GM03348 (cell line): ENCODE measurements at places on chromosomes 5 and 9.

GRCh38 chr5:97838214-97838613 is 655.2 kb upstream of the RIOK2 start:
- DNase-seq = peak; percentile 63

DNA sequence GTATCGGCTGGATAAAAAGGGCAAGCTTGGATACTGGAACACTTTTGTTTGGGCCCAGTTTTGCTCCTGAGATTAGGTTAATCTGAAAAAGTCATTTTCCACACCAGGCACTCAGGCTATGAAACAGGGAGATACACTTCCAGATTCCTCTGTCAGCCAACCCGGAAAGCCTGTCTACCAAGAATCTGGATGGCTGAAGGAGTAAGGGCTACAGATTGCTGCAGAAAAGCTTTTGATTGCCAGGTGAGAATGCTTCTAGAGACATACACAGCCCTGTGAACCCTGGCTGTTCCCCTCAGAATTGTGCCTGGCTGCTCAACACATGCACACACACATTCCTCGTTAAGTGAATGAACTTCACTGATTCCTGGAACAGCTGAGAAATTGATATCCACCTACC is 114.4 kb downstream of the PSD2 start:
- DNase-seq = no peak

- peak; percentile 48 for DNase-seq
These were observed 224.3 kb downstream of the GRIA1 start for GRCh38 chr5:153714798-153715197.

DNA sequence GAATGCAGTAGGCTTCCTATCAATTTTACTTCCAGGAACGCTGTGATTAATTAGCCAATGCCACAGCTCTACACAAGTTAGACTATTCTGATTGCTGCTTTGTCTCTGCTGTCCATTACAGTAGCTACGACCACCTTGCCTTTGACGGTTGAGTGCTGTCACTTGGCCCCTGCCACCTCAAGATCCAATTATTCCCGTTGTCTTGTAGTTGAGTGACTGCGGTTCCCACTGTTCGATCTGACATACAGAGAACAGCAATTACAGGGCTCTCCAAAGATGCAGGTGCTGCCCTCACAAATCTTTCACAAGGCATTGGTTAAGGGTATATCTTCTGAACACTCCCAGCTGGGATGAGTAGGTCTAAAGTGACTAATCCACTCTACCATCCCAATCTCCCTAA is 393.4 kb upstream of the KIF2A start:
- DNase-seq = no peak

- DNase-seq = no peak
These were observed 1.1 kb downstream of the RUSC2 start for GRCh38 chr9:35490910-35491465.

DNA sequence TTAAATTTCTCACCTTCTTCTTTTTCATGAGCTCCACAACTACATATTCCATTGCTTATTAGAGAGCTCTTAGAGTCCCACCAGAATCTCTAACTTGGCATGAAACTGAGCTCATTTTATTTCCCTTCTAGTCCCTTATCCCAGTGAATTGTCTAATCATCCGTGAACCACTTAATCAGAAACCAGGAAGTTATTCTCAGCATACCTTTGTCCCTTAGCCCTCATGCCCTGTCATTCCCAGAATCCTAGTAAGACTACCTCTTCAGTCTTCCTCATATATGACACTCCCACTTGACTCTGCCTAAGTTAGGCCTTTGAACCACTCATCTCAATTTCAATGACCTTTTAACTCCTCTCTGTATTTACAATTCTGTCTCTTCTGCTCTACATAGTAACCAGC is 93.0 kb upstream of the PAPPA start:
- DNase-seq = no peak

GRCh38 chr5:2000591-2000990 is 117.9 kb upstream of the IRX4 start:
- DNase-seq = no peak

DNA sequence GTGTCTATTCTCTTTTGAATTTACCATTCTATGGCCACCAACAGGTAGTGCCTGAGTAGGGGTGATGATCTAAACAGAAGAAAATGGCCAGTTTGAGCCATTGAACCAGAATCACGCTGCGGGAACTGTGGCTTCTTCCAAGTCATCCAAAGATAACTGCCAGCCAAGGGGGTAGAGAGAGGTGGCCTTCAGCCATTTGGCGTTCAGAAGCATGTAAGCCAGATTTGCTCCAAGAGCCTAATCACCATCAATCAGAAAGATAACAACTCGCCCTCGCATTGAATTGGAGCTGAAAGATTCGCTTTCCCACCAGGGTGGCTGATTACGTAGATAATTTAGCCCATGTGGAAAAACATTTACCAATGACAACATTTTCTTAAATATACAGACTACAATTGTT is 1302.7 kb upstream of the DMAC1 start:
- DNase-seq = no peak

DNA sequence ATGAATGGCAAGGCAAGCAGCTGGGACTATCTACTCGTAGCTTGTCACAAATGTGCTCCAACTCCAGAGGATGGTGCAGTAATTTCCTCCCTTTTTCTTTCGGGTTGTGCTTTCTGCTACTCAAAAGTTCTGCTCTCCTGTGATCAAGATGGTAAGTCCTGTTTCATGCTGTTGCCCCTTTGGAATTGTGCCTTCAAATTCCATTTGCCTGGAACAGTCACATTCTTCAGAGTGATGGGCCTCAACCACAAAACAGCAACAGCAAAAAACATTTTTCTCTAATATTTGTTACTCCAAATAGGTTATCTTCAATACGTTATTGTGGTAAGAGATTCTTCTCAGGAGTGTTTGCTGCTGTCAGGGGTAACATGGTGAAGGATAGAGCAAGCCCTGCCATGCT is 209.3 kb downstream of the PALM2AKAP2 start:
- peak; percentile 27 for DNase-seq

DNA sequence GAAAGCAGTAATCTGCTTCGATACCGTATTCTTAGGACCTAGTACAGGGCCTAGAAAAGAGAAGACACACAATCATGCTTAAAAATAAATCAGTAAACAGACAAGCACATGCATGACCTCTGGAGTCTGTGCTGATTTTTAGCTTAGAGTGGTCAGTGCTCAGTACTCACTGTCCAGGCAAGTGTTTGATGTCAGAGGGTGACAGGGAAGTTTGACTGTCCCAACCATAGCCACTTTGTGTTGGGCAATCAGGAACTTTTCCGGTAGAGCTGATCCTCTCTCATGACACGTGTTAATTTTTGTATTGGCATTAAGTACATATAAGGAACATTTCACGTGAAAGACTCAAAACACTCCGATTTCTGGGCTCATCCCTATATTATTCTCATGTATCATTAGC is 464.7 kb upstream of the KLF4 start:
- DNase-seq = no peak

DNA sequence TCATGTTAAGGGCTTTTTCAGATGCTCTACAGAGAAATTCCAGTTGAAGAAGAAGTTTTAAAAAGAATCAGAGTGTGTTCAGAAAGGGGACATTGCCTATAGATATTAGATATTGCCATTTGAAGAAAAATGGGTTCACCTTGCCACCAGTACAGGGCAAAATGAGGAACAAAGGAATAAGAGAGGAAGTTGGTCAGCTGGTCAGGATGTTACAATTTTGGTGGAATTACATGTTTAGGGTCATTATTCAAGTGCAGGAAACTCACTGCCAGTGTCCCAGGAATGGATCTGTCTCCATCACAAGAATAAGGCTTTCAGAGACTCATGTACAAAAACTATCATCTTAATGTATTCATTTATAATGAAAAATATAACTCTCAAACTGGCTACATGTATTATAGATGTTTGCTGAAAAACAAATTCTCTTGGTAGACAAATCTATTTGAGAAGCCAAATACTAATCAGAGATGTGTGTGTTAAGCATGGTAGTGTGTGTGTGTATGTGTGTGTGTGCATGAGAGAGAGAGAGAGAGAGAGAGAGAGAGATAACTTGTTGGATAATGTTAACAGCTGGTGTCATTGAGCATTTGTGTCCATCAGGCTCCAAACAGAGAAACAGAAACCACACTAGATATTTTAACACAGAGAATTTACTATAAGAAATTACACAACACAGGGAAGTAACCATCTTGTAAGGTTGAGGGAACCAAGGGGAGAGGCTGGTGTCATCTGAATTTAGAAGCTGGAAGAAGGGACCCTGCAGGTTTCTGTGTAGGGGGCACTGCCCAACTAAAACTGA is 5.0 kb upstream of the C1QTNF3 start:
- DNase-seq = no peak

DNA sequence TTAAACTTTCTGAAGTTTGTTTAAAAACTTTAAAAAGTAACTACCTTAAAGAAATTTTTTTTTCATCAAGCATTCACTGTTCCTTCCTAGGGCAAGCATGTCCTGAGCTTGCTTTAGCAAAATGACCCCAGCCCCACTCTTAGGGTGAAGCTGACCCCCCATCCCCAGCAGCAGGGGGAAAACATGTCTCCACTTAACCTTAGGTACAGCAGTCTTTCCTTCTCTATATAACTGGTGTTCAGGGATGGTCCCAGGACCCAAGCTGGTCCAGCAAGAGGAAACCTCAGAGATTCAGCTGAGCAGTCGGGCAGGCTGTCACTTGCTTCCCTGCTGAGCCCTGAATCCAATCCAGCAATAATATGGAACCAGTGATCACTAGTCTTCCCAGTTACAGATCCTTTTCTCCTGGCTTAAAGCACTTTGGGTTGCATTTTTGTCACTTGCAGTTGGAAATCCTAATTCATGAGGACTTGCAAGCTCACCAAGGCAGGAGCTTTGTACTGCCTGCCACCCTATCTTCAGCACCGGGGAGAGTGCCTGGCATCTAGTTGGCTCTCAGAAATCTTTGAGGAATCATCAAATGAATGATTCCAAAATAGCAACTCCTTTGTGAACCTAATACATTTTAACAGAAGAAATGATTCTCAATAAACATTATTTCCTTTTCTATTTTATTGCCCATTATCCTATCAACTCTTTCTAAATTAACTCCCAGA is 91.2 kb downstream of the FSTL4 start:
- no peak for DNase-seq

GRCh38 chr9:105114964-105115728 is 129.3 kb upstream of the SLC44A1 start:
- no peak for DNase-seq

GRCh38 chr5:112372543-112372942 is 46.5 kb downstream of the EPB41L4A start:
- DNase-seq = no peak

DNA sequence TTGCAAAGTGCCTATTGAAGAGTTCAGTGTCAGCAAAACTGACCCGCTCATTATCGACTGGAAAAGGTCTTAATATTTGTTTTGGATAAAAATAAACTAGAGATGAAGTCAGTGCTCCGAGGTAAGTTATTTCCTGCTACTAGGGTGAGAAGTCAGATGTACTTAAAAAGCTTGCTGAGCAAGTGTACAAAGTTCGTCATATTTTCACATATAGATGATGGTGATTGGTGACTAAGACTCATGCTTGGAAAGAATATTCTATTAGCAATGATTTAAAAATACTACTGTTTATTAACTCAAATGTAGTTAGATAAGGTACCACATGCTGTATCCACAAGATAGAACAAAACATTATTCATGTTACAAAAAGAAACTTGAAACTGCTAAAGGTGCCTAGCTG is 643.7 kb downstream of the GABRG2 start:
- DNase-seq = no peak

DNA sequence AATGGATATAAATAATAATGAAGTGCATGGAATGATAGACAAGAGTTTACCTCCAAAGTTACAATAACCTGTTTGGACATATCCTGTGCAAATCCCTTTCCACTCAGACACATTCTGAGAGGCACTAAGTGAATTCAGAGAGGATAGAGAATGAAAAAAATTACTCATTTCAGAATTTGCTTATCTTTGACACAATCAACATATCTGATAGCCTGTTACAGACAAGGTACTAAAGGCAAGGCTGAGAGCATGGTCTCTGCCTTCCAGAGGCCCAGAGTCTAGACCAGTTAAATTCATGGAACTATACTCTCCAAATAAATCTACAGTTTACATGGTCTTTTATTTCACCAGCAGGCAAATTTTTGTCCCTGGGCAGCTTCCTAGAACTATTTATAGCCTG is 371.8 kb upstream of the PTGER4 start:
- DNase-seq = no peak

DNA sequence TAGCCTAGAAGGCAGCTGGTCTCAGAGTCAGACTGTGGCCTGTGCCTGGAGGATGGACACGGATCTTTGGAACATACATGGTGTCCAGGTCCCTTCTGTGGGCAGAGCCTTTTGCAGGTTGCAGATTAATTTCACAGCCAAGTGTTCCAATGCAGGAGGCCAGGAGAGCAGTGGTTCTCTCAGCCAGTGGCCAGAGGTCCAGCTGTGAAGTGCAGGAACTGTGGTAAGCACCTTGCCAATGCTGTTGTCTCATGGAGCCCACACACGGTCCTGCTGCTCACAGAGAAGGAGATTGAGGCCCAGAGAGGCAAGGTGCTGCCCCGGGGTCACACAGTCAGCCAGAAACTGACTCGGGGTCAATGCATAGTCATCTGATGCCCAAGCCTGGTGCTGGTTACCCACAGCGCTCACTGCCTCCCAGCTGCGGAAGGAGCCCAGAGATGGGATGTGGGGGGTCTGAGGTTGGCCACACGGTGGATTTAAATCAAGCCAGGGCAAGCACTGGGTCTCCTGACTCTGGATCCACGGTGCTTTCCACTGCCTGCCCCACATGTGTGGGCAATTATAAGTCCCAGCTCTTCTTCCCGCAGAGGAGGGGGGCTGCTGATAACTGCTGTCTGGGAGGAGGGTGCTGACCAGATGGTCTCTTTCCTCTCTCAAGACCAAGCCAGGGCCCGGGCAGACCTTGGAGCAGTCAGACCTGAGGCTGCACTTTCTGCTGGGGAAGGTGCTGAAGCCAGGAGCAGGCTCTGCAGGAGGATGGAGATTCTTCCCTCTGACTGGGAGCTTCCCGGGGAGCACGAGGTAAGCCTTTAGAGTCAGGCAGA is 2.8 kb downstream of the PDGFRB start:
- DNase-seq = peak; percentile 43

GRCh38 chr5:84430079-84430478 is 45.4 kb upstream of the EDIL3 start:
- DNase-seq = no peak

DNA sequence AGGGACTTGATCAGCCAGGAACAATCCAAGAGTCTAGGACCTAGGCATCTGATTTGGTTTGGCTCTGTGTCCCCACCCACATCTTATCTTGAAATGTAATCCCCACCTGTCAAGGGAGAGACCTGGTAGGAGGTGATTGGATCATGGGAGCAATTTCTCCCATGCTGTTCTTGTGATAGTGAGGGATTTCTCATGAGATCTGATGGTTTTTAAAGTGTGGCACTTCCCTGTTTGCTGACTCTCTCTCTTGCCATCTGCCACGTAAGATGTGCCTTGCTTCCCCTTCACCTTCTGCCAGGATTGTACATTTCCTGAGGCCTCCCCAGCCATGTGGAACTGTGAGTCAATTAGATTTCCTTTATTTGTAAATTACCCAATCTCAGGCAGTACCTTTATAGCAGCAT is 201.7 kb upstream of the ACTBL2 start:
- no peak for DNase-seq
